Globus pallidus (tissue), 1 donor: ENCODE measurements at places on chromosomes 16 and 17.

- no peak for DNase-seq
Measured at GRCh38 chr17:9533441-9533840, 42.2 kb downstream of the STX8 start.

DNA sequence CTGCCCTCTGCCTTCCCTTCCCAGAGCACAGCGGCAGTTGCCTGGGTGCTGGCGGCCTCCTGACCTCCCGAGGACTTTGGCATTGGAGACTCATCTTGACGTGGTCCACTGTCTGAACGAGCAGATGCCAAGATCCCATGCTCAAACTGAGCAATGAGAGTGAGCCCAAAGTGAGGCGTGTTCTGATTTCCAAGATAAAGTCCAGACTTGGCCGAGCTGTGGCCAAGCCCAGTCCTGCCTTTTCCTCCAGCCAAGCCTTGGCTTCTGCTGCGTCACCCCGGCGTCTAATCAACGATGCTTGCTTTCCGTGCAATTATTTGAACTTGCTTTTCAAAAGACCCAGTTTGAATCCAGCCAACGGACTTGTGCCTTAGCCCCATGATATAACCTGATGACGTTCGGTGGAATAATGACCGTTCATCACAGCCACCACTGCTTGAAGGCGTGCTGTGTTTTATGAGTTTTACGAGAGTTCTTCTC is 179.2 kb downstream of the IRF8 start:
- peak; percentile 16 for DNase-seq

GRCh38 chr16:85731179-85731578 is 19.7 kb downstream of the C16orf74 start:
- no peak for DNase-seq

DNA sequence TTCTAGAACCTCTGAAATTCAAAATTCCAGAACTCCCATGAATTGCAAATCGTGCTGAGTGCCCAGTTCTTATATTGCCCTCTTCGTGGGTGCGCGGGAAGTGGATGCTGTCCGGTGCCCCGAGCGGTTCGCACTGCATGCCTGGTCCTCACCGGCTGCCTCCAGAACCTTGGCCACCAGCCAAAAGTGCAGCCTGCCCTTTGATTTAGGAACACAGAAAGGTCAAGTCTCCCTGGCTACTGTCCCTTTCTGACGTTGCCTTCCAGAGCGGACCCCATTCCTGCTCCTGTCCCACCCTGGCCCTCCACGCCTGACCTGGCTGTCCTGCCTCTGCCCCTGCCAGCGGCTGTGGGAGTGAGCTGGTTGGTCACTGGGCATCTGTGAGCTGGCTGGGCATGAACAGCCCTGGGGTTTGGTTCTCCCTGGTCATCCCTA is 9.7 kb downstream of the NEUROD2 start:
- no peak for DNase-seq

DNA sequence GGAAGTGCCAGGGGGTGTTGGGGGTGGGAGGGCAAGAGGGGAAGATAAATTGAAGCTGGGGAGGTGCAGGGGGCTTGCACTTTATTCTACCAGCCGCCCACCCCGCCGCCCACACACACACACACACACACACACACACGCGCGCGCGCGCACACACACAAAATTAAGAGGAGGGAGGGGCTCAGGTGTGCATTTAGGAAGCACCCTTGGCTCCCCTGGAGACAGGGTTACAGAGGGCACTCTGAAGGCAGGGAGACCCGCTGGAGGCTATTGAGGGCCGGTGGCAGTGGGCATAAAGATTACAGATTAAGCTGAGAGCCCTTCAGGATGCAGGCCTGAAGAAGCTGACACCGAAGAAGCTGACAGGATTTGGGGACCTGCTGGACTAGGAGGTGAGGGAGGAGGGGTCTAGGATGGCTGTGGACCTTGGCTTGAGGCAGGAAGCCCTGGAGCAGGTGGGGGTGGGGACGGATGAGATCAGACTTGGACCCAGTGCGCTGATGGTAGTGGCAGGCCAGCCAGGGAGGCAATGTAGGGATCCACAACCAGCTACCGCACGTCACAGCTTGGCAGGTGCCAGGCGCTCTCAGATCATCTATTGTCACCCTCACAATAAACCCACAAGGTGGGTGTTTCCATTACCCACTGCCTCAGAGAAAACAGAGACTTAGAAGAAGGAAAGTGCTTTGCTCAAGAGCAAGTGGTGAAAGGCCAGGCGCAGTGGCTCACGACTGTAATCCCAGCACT is 772 bp upstream of the SAMD14 start:
- DNase-seq = no peak

- no peak for DNase-seq
Measured at GRCh38 chr17:40323391-40324381, 14.7 kb downstream of the RARA start.

DNA sequence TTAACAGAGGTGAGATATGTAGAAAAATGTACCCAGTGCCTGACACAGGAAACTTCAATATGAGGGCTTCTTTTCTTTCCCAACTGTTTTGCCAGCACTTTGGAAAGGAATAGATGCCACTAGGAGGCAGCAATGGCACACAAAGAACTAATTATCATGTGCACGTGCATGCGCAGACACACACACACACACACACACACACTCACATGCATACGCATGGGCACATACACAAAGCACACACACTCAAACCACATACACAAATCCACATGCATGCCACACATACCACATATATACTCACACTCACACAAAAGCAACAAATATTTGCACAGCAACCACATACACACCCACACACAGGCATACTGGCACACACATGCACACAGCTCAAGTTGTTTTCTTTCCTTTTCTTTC is 8.8 kb upstream of the CEP112 start:
- DNase-seq = no peak

DNA sequence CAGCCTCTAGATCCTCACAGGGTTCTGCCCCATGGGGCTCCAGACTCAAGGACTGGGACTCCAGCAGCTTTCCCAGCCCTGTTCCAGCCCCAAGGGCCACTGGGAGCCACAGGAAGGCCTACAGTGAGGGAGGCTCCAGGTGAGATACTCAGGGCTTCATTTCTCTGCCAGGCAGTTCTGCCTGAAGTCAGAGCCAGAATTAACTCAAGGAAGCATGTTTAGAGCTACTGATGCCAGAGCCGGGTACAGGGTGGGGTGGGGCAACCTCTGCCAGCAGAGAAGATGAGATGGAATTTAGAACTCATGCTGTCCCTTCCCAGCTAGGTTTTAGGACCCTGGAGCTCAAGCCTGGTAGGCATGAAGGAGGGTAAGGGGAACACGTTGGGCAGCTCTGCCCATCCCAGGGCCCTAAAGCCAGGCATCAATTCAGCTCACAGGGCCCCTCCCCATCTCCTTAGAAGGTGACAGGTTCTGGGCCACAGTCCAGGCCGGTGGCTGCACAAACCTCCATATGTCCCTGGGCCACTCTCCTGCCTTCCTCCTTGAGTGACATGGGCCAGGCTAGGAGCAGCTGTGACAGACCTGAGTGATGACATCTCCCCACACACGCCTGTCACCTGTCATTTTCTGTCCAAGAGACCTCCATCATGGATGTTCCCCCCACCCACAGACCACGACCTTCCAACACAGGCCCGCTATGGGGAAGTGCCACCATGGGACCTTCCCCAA is 24.5 kb upstream of the SPPL2C start:
- no peak for DNase-seq

DNA sequence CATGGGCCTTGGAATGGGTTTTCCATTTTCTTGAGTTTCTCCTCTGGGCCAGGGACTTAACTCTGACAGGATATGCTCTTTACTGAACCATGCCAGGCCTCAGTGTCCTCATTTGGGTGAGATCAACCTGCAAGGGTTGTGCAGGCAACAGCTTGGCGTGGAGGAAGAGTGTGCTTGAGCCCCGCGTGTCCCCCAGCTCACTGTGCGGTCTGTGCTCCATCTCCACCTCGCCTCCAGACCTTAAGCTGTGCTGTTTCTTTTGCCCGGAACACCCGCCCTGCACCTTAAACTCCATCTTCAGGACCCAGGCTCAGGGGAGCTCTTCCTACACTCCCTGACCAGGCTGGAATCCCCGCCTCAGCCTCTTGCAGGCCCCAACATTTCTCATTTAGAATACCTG is 9.7 kb downstream of the RUSF1 start:
- no peak for DNase-seq

- peak; percentile 93 for DNase-seq
Measured at GRCh38 chr17:4997302-4998026, at the start of the genes INCA1 and KIF1C. Gene INCA1 (minus strand): TSS chr17:4997522. CDS start chr17:4994437, 3,085 bp downstream. Gene KIF1C (plus strand): TSS chr17:4997950. CDS start chr17:5000247, 2,297 bp downstream.
